GM12892 (cell line): ENCODE measurements at places on chromosomes 2 and 18.

DNA sequence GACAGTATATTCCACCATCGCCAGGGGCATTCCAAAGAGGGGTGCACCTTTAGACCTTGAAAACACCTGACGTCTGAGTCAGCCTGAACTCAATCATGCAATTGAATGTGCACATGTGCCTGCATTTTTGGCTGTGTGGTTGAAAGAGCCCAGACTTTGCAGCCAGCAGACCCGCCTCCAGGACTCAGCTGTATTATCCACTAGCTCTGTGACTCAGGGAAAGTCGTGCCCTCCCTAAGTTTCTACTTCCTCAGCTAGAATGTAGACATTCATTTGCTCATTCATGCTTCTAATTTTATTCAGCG lies 94.2 kb downstream of the LRRC30 start:
- DNase-seq: no peak

GRCh38 chr2:42922790-42923579 lies 130.6 kb upstream of the HAAO start:
- DNase-seq: no peak

- DNase-seq: no peak
These were observed 41.7 kb downstream of the ZDBF2 start for GRCh38 chr2:206316141-206316540.

- DNase-seq: no peak
These were observed 790 bp downstream of the TMEM185B start for GRCh38 chr2:120222186-120223033.

DNA sequence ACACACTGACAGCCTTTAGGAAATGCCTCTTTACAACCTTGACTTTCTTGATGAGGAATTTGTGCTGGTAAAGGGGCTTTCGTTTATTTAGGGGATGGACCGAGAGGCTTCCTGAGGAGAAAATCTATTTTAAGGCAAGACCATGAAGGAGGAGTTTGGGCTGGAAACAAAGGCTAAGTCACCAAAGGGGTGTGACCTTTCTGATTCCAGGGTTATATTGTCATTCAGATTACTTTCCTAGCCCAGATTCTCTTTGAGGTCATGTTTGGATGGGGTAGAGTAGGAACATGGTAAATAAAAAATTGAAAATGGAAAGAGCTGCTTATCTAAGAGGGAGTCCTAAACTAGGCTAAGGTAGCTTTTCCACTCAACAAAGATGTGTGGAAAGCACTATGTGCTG lies 77.1 kb upstream of the UGP2 start:
- DNase-seq: no peak
